ENCODE measurements at places on chromosomes 2 and 18.

DNA sequence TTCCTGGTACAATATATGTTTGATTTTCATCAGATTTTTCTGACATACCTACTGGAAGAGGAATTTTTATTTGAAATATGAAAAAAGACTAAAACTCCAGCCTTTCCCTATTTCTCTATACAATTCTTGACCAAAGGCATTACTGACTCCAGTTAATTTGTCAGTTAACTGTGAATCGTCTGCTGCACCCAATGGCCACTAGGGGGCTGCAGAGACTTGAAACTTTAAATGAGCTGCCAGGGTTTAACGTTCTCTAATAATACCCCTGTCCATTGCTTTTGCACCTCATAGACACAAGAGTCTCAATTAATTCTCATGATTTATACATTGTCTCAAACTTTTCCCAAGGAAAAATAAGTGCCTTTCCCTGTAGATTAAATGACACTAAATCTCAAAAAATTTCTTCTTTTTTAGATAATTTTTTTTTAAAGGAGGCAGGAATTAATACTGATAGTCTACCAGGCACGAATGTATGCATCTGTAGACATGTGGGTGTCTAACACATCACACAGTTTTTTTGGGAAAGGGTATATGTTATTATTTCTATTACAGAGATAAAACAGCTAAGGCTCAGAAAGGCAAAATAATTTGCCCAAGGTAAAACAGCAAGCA, 1.8 kb upstream of the ALK start:
- ATAC-seq, result peak; percentile 48

- no peak for ATAC-seq
Measured at GRCh38 chr2:158809816-158810215, 14.7 kb downstream of the DAPL1 start.

GRCh38 chr2:10863837-10864236, 47.9 kb upstream of the KCNF1 start:
- ATAC-seq, result no peak

DNA sequence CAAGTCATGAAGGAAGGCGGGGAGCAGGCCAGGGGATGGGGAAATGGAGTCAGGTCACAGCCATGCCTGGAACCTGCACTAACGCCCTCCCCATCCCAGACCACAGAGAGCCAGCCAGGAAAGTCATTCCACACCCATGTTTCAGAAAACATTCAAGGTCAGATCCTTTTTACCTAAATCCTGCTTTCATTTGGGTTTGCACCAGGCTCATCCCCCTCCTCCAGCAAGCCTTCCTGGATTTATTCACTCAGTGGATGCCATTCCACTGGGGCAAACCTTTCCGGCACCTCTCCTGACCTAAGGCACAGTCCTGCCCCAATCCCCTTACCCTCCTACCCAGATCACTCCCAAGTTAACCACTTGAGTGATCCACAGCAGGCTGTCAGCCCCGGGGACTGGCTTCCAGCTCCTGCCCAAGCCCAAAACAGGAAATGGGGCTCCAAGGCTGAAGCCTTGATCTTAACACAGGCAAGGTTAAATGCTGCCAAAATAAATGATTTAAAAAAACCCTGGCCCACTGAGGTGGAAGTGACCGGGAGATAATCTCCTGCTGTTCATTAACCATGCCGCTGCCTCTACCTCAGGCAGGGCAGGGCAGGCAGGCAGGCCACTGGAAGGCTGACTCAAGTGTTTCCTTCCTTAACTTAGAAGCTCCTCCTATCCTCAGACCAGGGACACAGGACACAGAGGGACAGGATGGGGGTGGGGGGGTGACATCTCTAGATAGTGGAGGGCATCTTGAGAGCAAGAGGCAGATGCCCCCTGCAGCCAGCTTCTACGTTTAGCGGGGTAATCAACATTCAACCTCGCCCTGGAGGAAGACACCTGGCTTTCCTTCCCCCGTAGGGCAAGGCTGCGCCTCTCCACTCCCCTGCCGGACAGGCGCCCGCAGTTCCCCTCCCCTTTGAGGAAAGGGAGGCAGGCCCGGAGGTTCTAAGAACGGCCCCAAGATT, 1.4 kb downstream of the RAB11FIP5 start:
- ATAC-seq, result peak; percentile 29

- peak; percentile 28 for ATAC-seq
Measured at GRCh38 chr2:7736646-7737305, 819.6 kb downstream of the RNF144A start.

DNA sequence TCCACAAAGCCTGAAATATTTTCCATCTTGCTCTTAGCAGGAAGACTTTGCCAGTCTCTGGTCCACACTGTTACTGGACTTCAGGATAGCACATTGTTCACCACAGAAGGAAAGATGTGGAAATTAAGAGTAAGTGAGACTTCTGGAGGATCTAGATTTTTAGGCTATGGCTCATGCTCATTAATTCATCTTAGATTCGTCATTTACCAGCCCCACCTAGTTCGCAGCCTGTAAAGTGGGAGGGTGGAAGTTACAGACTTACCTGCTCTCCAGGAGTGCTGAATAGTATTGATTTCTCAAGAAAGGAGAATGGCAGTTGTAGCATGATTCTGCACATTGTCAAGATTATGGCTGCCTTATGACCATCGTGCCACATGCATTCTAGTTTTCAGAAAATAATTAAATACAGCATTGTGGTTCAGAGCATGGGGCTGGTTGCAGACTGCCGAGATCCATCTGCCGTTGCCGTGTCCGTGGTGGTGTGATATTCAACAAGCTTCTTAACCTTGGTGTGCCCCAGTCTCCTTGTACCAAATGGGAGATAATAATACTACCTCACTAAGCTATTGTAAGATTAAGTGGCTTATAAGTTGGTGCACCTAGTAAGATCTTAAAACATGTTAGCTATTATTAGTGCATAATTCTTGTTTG, 56.8 kb downstream of the RNF144A start:
- no peak for ATAC-seq

- ATAC-seq, result no peak
Measured at GRCh38 chr2:140842110-140842509, 1288.7 kb downstream of the LRP1B start.

DNA sequence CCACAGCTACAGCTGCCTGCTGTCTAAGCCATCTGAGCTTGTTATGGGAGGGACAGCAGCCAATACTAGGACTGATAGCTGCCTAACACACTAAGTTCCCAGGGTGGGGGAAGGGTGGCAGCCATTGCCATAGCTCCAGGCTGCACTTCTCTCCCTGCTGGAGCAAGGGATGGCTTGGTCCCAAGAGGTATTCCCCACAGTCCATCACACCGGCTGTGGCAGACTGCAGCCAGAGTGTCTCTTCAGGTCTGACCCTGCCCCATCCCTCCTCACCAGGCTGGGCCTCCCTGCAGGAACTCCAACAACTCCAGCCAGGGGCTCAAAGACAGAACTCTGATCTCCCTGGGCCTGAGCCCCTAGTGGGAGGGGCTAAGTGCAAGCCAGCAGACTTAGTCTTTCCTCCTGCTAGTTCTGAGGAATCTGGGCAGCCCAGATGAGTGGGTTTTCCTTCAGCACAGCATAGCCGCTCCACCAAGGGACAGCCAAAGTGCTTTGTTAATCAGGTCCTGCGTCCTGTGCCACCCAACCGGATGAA, 632.1 kb downstream of the SOCS6 start:
- ATAC-seq, result no peak

DNA sequence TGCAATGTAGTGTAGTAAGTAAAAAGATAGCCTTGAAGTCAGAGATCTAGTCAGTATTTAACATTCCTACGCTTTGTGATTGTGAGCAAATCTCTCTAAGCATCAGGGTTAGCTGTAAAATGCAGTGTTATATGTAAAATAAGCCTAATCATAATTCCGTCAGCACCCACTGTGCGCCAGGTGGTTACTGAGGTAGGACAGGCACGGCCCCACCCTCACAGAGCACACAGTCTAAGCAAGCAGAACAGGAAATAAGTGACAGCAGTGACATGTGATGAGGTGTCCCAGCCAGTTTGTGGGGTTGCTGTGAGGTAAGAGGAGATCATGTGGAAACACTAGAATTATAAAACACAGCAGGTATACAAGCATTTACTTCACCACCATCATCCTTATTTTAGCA, 267.1 kb downstream of the ICOS start:
- ATAC-seq, result no peak

DNA sequence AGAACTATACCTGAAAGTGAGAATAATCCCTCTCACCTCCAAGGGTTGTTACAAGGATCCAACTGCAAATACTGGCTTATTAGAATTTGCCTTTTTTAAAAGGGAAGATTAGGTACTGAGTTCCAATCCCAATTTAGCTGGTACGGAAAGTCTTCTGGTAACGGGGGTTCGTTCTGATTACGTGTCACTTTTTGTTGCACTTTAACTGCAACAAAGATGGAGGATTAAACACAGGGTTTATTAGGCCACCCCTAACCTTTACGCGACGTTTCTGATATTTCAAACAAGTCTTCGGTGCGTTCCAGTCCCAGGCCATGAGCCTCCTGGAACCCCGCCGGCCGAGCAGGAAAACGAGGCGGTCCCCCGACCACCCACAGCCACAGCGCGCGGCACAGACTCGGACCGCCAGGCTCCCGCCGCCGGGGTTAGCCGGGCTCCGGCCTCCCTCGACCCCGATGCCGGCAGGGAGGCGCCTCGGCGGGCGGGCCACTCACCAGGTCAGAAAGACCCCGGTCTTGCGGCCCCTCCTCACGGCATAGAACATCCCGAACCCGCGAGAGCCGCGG, 411 bp downstream of the RNASEH1 start:
- peak; percentile 35 for ATAC-seq

DNA sequence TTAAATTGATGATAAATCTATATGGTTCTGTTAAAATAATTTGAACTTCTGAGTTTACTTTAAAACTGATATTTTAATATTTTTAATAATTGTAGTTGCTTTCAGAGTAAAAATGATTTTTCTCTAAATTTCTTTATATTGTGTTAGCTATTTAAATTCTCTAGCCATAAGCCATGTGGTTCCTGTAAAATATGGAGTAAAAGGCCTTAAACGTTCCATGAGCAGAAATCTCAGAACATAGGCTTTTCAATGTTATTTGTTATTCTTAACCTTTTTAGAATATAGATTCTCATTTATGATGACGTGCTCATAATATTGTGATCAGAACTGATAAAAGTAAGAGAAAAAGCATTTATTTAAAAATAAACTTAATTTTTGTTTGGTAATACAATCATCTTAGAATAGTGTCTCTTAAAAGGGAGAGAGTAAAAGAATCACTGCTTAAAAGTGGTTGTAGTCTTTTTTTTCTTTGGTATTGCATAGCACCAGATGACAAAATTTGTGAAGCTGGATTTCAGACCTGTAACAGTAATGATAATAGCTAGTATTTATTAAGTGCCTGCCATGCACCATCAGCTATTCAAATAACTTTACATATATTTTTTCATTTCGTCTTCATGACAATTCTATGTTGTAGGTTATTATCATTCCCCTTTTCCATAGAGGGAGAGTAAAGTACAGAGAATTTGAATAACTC, 2.7 kb downstream of the BMPR2 start:
- ATAC-seq, result no peak

DNA sequence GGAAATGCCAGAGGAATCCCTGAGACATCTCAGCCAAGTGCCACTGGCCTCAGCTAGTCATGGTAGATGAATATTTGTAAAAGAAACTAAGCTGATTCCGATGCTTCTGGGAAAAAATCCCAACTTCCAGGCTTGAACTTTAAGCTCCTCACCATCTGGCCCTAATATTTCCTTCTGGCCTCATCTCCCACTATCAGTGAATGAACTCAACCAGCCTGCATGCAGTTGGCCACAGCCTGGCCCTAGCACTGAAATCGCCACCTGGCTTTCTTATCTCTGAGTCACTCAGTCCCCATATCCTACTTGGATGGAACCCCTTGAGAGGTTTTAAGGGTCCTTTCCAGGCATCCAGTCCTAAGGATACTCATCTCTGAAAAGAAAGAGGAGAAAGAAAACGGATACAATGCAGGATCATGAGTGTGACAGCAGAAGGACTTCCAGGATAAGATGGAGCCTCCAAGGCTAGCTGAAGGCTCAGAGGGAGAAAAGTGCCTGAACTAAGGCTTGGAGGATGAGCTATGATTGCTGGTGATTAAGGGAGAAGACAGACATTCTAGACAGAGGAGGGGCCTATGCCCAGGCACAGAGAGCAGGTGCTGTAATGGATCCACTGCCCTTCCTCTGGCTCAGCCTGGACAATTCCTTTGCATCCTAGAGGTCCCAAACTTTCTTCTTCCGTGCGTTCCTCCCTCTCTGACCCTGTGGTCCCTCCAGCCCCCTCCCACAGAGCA, 141.5 kb upstream of the MYCN start:
- ATAC-seq, result no peak

DNA sequence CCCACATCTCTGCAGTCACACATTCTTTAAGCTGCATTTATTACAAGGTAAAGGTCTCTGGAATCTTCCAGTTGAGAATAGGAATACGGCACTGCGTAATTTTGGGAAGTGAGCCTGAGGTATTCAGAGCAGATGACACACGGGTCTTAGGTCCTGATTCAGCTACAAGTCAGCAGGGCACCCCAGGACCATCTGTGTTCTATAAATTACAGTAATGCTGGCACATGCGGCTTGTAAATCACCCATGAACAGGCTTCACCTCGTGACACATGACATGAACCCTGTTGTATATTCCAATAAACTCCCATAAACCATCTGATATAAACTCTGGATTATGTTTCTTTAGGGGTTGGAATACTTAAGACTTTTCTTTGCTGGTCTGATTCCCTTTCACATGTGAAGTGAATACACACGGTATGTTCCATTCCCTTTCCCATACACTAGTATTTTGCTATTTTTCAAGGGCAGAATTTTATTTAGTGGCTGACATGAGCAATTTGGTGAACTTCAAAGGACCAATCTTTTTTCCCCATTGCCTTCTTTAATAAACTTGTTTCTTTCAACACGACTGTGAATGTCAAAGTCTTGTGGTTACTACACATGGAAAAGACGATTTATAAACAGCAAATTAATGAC, 298.6 kb downstream of the MEIS1 start:
- ATAC-seq, result no peak

- ATAC-seq, result peak; percentile 94
Measured at GRCh38 chr18:62339106-62339988, 14.2 kb downstream of the TNFRSF11A start.

Measured in SK-N-SH treated with all-trans-retinoic acid at 6 μM for 48 hours (cell line).